Activated CD4-positive, alpha-beta T cell treated with anti-CD3 and anti-CD28 coated beads, Interleukin-2, amount 10 ng/mL, durations not matched to agents 24 days and 14 days (primary cell): ENCODE measurements at places on chromosomes 5 and 9. TPM values are rescaled to one million over a fixed set of nuclear protein-coding genes. Genes with fewer than 3 reads are reported as not detected.

DNA sequence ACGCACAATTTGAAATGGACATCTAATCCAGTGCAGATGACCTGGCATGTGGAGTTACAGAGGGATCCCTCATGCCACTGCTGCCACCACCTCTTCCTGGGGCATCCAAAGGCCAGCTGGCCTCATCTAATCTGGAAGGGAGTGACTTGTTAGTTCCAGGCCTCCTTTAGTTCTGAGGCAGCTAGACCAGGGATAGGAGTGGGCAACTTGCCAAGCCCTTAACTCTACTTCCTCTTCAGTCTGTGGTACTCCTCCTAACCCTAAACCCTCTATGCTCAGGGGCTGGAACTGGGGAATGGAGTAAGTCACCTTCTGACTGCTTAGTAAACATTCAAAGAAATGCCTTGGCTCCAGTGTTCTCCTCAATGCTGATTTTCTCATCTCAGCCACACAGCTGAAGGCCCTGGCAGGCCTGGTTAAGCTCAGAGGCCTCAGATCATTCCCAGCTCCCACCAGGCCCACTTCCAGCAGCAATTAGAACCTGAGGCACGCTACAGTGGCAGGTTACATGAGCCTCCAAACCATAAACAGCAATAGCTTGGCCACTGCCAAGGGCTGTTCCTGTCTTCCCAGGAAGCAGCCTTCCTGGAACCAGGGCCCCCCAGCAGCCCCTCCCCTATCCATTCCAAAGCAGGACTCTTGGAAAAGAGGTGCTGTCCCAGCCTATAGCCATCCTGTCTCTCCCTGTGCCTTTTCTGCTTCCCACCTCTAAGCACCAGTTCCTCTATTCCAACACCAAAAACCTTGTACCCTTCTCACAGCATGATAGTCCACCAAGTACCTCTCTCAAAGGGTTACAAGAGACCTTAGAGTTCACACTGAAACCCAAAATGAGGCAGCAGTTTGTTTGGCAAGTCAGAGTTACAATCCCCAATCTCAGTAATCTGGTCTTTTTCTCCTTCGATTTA, 2.0 kb downstream of the EIF4EBP3 start:
- DNase-seq, result no peak

GRCh38 chr5:144247131-144247530, 76.5 kb downstream of the KCTD16 start:
- no peak for DNase-seq

GRCh38 chr5:79787448-79787847, 97.8 kb downstream of the CMYA5 start:
- DNase-seq, result no peak

The LPAR1 gene
- total RNA-seq, result not detected in 2 replicates

The TBC1D2 gene
- 1.6 and 1.8 TPM in 2 replicates for total RNA-seq

GRCh38 chr5:160685219-160685618, 166.8 kb downstream of the ATP10B start:
- DNase-seq, result no peak

DNA sequence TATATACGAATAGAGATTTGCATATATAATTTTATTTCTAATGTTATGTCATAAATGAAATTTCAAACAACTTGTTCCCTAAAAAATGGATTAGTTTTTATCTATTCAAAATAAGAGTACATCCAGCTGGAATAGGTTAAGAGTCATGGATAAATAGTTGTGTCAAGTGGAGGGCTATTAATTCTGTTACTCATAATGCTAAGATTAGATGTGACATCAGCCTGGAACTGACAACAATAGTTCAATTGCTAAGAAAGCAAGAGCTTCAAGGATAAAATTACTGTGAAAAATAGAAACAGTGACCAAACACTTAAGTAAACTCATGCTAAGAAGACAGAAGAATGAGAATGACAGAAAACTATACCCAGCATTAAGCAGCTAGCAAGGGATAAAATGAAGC, 92.2 kb upstream of the CDH9 start:
- DNase-seq, result no peak

DNA sequence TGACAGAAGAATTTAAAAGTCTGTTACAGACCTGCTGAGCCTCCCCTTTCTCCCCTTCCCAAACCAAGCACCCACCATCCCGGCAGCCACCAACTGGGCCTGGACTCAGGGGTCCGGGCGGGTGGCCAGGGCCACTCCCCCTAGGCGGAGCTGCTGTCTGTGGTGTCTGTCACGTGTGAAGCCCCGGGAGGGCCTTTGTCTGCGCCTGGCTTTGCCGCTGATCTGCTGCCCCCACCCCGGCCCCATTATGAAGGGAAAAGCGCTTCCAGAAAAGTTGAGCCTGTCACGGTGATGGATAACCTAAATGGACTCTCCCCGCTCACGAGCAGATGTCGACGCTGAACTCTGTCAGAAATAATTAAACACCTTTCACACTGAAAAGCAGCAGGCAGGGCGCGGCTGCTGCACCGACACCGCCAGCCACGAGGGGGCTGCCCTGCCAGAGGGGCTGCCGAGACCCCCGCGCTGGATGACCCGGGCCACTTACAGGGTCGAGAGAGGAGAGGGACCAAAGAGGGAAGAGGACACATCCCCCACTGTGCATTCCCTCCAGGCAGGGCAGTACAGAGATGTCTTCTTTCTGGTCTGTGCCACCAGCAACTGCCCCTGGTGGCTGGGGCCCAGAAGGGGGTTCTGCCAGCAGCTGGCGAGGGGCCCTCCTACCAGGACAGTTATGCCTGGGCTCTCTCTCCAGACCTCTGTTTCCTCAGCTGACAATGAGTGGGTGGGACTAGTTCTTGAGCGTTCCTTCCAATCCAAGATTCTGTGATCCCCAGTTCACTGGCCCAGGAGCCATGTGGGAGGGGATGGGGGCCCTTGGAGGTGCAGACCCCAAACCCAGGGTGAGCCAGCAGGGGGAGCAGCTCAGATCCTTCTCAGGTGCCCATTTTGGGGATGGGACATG, 36.0 kb upstream of the BARHL1 start:
- DNase-seq, result no peak

The C9orf72 gene
- total RNA-seq, result 6.5 and 7.5 TPM in 2 replicates

DNA sequence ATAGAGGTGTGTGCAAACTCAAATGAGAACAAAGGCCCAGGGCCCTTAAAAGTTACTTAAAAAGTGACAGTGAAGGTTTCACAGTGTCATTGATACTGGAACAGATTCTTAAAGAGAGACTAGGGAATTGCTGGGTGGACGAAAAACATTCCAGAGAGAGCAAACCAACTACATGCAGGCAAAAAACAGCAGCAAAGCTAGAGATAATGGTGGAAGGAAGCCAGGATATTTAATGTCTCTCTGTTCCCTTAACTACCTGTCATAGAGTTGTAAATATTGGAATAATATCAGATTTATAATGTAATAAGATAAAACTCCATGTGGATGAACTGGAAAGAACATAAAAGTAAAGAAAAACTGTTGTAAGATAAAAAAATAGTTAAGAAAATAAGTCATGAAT, 508.6 kb downstream of the TAF11L14 start:
- no peak for DNase-seq

- DNase-seq, result no peak
Observed at GRCh38 chr9:135896205-135896604, 11.1 kb downstream of the CAMSAP1 start.

The RLN1 gene
- 0.59 and 0.84 TPM in 2 replicates for total RNA-seq

The CRAT gene
- 8.6 and 11.4 TPM in 2 replicates for total RNA-seq

GRCh38 chr5:176944268-176944667, 45.1 kb upstream of the HK3 start:
- DNase-seq, result no peak

The PROB1 gene
- 8.4 and 9.2 TPM in 2 replicates for total RNA-seq

The PCDHA1 gene
- not detected in 2 replicates for total RNA-seq

The AHRR gene
- 25.8 and 26.0 TPM in 2 replicates for total RNA-seq

- DNase-seq, result peak; percentile 84
Observed at GRCh38 chr5:80408484-80409366, 861 bp downstream of the ZFYVE16 start.

The FCN2 gene
- total RNA-seq, result not detected in 2 replicates
